ENCODE measurements at places on chromosomes 1 and 21.

- DNase-seq = no peak
Measured at GRCh38 chr21:44996501-44996921, 56.7 kb downstream of the SLX9 start.

- DNase-seq = no peak
Measured at GRCh38 chr1:219354962-219355361, 181.3 kb downstream of the LYPLAL1 start.

DNA sequence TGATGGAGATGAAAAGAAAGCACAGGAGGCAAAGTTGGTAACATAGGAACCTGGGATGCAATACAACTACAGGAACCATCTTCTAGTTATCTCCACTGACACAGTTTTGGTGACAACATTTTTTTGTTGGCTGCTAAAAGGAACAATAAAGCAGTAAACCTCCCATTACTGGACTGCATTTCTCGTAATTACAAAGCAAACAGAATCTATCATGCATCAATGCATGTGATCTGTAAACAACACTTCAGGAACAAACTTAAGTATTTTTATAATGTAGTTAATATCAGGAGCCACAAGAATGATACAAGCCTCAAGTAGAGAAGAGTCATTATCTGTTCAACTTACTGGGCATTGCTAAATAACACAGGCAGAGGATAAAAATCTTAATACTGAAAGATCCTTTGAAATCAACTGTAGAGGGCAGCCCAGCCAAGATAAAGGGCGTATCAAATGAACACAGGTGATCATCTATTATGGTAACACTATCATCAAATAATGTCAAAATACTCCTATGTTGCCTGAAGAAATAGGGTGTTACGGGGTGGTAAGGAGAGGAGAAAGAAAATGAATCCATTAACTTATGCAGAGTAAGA lies 193.3 kb downstream of the EIF4G3 start:
- DNase-seq = no peak

DNA sequence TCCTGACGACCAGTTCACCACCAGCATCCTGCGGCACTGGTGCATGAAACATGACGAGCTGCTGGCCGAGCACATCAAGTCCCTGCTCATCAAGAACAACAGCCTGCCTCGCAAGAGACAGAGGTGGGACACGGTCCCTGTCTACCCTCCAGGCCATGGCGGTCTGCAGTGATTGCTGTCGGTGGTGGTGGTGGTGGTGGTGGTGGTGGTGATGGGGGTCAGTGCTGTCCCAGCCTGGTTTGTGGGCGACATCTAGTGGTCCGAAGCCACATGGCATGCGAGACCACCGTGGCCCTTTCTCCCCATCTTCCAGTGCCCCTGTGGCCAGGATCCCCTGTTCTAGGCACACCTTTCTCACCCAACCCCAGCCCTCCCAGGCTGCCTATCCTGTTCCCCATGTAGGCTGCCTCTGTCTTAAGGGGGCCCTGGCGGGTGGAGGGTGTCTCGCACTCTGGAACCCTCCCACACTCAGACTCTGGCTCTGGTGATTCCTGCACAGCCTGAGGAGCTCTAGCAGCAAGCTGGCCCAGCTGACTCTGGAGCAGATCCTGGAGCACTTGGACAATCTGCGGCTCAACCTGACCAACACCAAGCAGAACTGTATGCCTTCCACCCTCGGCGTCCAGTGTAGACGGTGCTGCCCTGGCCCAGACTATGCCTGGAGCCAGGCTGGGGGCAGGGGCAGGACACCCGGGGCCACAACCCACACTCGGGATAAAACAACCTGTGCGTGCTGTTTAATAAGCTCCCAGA lies 3.2 kb upstream of the SLC27A3 start:
- DNase-seq = no peak

GRCh38 chr1:47805921-47806361 lies 191.2 kb downstream of the TRABD2B start:
- DNase-seq = no peak

DNA sequence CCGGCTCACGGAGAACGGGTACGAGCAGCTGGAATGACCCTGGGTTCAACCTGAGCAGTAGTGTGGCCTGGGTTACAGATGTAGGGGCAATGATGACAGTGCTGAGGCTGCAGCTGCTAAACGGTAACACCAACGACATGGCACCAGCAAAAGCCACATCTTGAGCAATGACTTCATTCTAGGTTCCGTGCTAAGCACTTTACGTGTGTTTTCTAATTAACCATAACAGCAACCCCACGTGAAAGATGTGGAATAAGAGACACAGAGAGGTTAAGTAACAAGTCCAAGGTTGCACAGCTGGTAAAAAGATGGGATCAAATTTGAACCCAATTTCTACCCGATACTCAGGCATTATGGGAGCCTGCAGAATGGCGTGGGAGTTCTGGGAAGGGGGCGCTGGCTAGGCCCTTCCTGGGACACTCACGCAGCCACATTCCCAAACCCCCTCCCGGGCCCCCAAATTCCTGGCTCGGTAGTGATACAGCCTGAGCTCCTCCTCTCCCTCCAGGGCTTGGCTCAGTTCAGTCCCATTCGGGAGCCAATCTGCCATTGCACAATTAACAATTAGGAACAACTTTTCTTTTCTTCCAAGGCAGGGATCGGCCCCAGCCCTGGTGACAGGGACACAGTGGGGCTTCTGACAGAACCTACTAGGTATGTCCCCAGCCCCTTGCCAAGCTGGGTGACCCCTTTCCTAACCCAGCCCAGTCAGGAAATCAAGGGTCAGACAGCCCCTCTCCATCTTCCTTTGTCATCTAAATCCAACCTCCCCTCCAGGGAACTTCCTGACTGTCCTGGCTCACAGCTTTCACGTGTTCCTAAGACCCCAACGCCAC lies 23.8 kb upstream of the ECE1 start:
- no peak for DNase-seq

- no peak for DNase-seq
Measured at GRCh38 chr1:180863158-180863775, 49.4 kb upstream of the KIAA1614 start.

- DNase-seq = no peak
Measured at GRCh38 chr1:27562021-27562420, 41.9 kb downstream of the AHDC1 start.

GRCh38 chr1:98467586-98467985 lies 193.9 kb upstream of the SNX7 start:
- no peak for DNase-seq

DNA sequence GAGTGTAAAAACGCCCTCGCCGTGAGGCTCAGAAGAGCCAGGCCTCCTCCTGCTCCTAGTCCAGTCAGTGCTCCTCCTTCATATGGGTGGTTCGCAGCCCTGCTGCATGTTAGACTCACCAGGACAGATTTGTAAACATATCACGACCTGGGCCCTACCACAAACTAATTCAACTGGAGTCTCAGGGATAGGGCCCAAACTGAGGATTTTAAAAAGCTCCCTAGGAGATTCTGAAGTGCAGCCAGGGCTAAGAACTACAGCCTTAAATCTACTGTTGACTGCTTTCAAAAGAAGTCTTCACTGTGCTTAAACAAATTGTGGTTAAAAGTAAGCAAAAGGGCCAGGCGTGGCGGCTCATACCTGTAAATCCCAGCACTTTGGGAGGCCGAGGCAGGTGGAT lies 57.0 kb downstream of the CAMTA1 start:
- DNase-seq = no peak

DNA sequence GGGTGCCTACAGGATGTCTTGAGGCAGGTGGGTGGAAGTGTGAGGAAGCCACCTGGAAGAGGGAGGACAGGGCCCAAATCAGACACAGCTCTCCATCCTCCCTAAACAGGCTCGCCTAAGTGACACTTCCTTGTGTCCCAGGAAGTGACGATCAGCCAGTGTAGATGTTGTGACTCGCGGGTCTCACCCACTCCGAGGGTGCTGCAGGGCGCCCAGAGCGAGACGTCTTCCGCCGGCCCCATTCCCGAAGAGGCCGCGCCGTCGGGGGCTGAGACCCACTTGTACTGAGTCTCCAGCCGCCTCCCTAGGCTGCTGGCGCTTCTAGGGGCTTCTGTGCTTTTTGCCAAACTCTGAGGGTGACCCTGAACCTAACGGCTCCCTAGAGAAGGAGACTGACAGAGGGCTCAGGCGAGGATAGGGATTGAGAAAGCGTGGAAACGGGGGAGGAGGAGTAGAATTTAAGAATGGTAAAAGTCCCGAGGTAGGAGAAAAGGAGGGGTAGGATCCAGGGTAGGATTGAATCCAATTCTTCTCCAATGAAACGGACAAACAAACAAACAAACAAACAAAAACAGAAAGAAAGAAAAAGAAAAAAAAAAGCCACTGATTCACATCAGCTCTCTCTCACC lies 543 bp upstream of the MARK1 start:
- DNase-seq = no peak

DNA sequence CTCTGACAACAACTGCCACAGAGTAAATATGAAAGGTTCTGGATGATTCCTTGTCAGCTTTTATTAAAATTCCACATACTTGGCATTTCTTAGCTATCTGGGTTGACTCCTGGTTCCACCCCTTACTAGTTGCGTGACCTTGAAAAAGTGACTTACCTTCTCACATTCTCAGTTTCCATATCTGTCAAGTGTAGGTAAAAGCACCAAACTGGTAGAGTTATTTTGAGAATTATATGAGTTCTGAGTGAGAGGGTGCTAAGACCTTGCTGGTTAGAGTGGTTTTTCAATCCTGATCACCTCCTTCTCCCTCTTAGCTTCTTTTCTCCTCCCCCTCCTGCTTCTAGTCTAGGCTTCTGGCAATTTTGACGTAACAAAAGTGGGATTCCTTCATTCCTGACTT lies 83.4 kb upstream of the ABCD3 start:
- DNase-seq = no peak

DNA sequence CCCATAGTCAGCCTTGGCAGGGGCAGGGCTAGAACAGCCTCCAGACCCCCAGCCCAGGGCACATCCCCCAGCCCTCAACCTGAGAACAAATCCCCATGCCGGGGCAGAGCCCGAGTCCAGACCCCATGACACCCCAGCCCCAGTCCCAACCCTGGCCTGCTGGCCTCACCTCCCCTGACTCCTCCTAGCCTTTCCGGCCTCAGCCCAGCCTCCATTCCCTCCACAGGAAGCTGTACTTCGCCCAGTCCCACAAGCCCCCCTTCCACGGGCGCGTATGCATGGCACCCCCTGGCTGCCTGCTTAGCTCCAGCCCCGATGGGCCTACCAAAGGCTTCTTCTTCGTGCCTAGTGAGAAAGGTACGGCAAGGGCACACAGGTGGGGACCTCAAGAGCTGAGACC lies 50.4 kb downstream of the DISP3 start:
- no peak for DNase-seq

- DNase-seq = no peak
Measured at GRCh38 chr1:247358920-247359319, 27.3 kb upstream of the ZNF496 start.

Measured in stimulated activated CD8-positive, alpha-beta memory T cell treated with anti-CD3 and anti-CD28 coated beads, Interleukin-15, amount 100 ng/mL, for 4 hours (primary cell).